ENCODE measurements at places on chromosomes 4 and X.

- no peak for DNase-seq
These were observed 43.9 kb downstream of the SCFD2 start for GRCh38 chr4:53321984-53322289.

DNA sequence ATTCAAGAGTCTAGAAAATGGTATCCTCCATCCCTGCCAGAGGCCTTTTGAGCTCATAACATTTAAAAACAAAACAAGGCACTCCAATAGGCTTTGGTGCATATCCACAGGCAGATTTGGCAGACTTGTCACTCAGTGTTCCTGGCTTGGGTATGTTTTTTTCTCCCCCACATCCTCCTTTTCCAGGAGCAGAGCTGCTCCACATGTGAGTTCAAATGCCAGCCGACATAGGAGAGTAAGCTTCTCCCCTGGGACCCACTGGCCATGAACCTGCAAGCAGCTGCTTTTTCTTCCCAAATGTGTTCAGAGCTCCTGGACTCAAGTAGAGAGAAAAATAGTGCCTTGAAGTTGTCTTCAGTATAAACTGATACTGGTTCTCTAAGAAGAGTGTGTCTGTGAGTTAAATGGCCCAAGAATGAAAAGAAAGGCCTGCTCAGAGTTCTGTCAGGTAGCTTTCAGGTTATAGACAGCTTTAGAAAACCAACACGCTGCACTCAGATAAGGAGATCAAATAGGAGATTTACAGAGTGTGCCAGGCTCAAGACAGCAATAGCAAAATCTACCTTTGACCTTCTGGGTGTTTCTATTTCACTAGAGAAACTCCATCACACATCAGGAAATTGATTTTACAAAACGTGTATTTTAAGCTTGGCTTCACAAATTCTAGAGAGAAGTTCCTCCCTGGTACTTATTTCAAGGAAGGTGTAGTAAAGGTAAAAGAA is 162.5 kb upstream of the GALNT7 start:
- DNase-seq = no peak

DNA sequence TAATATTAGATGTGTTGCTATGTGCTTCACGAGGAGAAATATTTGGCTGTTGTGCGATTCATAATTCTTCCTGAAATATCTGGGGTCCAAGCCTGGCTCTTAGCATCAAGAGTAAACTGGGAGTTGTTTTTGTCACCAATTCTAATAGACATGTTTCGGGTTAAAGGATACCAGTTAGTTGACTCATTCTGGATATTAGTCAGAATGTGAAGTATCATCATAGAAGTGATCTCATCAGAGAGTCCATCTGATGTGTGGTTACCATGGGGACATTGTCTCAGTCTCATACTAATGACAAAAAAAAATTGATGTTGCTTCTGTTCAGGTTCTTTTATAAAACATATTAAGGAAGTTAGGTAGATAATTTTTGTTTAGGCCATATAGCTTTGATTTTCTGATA is 57.2 kb upstream of the MTMR1 start:
- no peak for DNase-seq

GRCh38 chr4:150961566-150961965 is 53.5 kb downstream of the LRBA start:
- no peak for DNase-seq

DNA sequence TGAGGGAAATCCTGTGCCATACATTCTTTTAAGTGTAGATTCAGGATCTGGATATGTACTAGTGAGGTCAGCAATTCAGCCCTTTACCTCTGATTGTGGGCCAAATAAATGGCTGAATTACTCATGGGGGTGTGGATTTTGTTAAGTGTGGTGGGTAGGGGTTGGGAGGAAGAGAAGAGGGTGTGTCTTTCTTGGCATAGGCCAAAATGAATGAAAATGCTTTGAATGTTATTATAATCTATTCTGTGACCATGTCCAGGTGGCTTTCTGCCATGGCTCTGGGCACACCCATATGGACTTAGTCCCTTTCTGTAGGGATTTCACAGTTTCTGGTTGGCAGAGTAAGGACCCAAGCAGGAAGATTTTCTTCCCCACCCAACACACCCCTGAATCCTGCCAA is 244.3 kb downstream of the CBR4 start:
- no peak for DNase-seq

- DNase-seq = no peak
These were observed 1.6 kb upstream of the REELD1 start for GRCh38 chr4:146212781-146213180.

All from neural crest cell (in vitro differentiated cells).